ENCODE measurements at places on chromosomes 16 and 17.

DNA sequence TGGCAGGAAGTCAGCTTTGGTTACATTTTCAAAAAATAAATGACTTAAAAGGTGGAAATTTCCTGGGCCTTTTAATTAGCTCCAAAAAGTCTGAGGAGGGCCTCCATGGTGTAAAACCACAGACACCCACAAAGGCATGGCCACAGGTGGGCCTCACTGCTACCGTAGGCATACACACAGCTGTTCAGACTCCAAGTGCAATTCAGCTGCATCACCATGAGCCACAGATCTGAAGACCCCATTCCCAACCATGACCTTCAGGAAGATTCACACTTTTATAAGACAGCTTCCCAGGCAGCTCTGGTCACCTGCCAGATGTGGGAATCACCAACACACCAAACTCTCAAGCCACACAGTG lies 20.6 kb downstream of the CSNK2A2 start:
- DNase-seq: no peak

DNA sequence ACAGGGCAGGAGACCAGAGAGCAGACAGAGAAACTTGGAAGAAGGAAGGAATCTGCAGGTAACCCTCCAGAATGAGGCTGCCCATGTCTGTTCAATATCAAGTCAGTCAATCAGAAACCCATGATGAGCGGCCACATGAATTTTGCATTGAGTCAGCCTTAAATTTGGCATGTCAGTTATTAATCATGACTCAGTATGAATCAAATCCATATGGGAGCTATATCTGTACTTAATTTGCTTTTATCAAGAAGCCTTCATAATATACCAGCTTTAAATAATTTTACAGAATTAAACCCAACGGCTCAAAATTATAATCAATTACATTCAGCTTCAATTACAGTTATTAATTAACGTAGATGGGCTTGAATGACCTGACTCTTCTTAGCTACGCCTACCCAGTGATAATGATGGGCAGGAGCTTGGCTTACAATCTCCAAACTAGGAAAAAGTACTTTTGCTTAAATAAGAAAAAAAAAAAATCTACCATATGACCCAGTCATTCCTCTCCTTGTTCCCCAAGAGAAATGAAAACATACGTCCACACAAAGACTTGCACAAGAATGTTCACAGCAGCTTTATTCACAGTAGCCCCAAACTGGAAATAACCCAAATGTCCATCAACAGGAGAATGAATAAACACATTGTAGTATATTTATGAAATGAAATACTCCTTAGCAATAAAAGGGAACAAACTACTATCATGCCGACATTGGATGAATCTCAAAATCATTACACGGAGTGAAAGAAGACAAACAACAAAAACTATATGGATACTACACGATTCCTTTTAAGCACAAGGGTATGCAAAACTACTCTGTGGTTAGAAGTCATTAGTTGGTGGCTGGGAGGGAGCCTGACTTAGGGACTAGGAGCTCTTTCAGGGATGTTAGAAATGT lies 48.6 kb downstream of the SLC39A11 start:
- no peak for DNase-seq

- no peak for DNase-seq
Measured at GRCh38 chr16:56915336-56916119, 16.4 kb upstream of the HERPUD1 start.

- DNase-seq: no peak
Measured at GRCh38 chr17:75876938-75877751, 1.2 kb downstream of the TRIM47 start.

DNA sequence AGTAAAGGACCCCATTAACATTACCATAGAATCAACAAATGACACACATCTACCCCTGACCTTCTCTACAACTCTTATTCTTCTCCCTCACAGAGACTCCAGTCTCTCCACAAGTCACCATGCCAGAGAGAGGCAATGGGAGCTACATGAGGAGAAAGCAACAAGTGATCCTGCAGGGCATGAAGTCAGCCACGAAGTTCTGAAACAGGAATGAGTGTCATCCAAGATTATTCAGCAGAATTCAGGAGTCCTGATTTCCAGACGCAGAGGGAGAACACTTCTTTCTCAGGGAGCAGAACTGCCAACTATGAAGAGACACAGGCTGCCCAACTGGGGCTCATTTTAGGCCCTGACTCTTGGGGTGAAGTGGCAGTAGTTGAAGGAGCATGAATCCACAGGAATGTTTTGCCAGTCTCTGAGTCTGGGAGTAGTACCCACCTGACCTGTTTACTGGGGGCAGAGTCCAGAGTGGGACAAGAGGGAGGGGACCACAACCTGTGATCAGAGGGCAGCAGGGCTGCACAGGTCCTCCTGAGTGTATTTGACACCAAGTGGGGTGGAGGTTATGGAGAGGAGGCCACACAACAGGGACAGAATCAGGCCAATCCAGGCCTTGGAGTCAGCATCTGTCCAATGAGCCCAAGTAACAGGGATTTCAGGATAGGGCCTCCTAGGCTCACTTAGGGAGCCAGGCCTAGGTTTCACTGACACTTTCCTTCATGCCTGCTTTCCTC lies 2.4 kb upstream of the MTMR4 start:
- DNase-seq: no peak

- DNase-seq: no peak
Measured at GRCh38 chr17:77451894-77452852, 311.4 kb downstream of the SEC14L1 start.

DNA sequence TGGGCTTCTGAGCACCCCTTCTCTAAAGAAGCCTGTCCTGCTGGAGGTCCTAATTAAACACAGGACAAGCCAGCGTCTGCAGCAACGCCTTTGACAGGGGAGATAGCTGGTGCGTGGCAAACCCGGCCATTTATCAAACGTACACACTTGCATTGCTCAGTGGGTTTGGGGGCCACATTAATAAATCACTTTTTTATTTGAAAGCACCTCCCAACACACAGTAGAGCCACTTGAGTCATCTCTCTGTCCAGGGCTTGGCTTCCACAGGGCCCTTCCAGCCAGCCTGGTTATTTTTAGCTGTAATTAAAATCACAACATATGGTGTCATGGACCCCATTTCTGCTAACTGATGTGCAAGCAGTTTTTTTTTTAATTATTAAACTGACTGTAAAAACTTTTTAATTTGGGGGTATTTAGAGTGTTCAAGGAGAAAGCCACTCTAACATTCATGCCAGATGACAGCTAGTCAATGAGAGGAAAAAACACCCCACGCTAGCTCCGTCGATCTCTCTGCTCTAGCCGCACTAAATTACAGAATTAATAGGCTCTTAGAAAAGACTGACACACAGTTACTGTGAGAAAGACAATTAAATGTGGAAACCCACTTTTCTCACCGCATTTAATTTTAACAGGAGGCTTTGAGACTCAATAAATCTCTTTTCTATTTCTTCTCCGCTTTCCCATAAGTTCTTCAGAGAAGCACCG lies 201.0 kb upstream of the WSCD1 start:
- no peak for DNase-seq

DNA sequence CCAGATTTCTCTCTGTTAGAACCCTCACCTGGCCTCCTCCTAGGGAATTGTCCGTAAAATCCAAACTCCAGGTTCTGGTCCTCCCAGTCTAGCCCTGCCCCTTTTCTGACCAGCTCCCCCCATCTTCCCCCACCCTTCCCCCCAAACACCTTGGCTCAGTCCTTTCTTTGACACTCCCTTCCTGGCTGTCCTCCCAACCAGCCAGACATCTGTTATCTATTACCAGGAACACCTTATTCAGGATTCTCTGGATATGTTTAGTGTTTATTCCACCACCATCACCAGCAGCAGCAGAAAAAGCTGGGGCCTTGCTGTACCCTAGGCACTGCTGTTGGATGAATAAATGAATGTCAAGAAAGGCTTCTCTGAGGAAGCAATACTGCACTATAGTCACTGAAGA lies 4.0 kb upstream of the CMTM3 start:
- no peak for DNase-seq

DNA sequence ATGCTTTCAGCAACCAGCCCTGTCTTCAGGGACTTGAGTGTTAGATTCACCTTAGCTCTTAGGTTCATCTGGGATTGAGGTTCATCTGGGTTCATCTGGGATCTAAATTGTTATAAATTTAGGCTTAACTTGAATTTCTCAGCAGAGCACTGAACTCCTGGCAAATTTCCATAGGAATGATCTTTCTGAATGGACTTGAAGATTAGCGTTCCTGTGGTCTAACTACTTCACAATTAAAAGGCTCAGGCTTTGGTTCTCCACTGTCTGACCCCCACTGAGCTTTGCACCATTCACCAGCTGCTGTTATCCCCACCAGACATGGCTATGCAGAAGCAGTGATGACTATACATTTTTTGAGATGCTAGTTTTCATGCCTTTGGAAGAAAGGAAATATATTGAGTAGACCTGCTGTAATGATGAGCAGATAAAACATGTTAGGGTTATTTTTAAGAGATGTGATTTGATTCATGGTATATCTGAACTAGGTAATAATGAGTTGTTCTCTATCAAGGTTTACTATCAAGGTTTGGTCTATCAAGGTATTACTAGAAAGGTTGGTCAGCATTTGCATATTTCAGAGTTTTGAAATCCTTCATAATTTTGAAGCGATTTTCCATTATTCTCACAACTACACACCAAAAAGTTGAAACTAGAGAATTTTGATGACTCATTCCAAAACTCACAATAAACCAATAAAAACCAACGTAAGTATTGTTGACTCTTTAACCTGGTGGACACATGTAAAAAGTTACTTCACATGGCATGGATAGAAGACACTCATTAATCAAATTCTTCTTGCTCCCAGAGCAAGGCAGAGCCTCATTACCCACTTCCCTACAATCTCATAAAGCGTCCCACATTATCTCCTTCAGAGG lies 71.7 kb downstream of the SNX11 start:
- DNase-seq: no peak

GRCh38 chr17:9435165-9435564 lies 140.5 kb downstream of the STX8 start:
- no peak for DNase-seq

GRCh38 chr16:8575399-8575798 lies 14.9 kb downstream of the TMEM114 start:
- DNase-seq: no peak

- DNase-seq: no peak
Measured at GRCh38 chr16:57884655-57885133, 82.4 kb upstream of the KIFC3 start.

- no peak for DNase-seq
Measured at GRCh38 chr17:1904273-1905182, 74.7 kb downstream of the RPA1 start.

- DNase-seq: no peak
Measured at GRCh38 chr17:57624386-57624785, 120.7 kb downstream of the CCDC182 start.

GRCh38 chr17:3915995-3916696 lies at the start of gene P2RX1:
Gene P2RX1, minus strand, starts transcription at chr17:3916465. Its CDS starts 240 bp downstream, at chr17:3916225.
- DNase-seq: no peak

DNA sequence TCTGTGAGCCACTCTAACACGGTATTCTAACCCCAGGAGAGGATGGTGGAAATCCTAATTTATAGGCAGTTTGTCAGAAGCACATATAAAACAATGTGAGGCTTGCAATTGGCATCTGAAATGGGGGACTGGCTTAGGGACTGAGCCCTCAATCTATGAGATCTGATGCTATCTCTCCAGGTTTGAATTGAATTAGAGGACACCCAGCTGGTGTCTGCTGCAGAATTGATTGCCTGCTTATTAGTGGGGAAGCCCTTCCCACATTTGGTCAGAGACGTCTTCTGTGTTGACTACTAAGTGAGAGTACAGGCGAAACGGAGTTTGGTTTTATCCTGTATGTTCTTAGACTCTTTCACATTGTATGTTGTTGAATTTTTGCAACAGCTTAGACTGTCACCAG lies 13.6 kb upstream of the TMIGD1 start:
- no peak for DNase-seq

GRCh38 chr16:66325717-66326376 lies 40.6 kb upstream of the CDH5 start:
- DNase-seq: no peak

DNA sequence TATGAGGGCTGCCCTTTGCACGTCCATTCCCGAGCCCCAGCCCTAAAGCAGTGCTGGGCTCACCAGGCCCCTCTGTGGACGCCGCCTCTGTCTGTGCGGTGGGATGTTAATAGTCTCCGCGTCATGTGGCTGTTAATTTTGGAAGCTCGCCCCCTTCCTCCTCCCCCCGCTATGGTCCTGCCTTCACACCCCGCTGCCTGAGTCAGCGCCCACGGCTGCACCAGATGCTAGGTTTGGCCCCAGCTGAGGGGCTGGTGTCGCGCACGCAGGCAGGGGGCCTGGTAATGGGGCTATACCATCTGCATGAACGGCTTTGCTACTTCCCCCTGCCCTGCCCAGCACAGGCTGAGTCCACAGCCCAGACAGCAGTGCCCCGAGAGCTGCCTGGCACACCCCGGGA lies 4.1 kb upstream of the SSTR5 start:
- DNase-seq: no peak

- DNase-seq: no peak
Measured at GRCh38 chr17:40316571-40317344, 7.8 kb downstream of the RARA start.

GRCh38 chr16:30088237-30088831 lies 3.4 kb downstream of the TBX6 start:
- DNase-seq: no peak

DNA sequence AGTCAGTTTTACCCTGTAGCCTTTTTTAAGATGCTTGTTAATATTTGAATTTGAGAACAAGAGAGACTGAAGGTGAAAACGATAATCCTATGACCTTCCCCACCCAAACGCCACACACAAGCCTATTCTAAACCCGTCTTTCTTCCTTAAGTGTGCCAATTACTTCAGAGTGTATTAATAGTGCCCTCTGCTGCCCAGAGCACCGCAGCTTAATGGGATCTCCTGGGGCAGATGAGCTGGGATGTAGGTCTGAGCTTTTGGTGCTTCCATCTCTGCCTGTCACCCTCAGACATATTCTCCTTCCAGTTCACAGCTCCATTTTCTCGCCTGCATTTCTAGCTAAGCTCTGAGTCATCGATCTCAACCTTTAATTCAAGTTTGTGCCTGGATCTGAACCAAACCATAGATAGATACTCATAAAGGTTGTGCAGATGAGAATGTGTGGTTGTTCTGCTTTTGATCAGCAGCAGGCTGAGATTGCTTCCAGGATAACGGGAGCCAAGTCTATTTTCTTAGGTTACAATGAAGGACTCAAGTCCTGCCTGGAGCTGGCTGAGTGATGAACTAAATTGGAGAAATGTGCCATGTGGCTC lies 46.4 kb upstream of the CDH13 start:
- DNase-seq: no peak

DNA sequence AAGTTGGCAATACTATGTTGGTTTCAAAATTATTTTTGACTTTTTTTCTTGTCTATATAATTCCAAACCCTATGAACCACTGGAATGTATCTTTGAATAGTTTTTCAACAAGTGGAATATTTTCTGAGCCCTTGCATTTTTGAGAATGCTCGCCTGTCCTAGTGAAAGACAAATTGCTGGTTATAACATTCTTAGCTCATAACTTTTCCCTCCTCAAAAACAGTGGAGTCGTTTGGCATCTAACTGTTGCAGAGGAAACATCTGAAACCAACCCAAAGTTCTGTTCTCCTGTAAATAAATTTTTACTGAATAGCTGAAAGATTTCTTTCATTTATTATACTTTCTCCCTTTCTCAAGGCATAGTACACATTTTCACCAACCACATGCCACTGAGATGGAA lies 11.3 kb upstream of the COX10 start:
- no peak for DNase-seq

GRCh38 chr17:81416612-81417011 lies 21.4 kb downstream of the BAHCC1 start:
- no peak for DNase-seq

Data from stimulated activated CD4-positive, alpha-beta T cell treated with anti-CD3 and anti-CD28 coated beads, Interleukin-15, amount 100 ng/mL, for 48 hours (primary cell).